Hepatocyte (in vitro differentiated cells): ENCODE measurements at places on chromosomes 2 and 18. TPM values are rescaled to one million over a fixed set of nuclear protein-coding genes. Genes with fewer than 3 reads are reported as not detected.
A peak's percentile ranks its signal among the peaks of the same experiment; 100 is the strongest.

GRCh38 chr18:44186001-44186400, 494.7 kb upstream of the SETBP1 start:
- DNase-seq, result no peak
- H3K27me3 ChIP-seq, result no peaks in the 10 kb centered on the region
- H3K4me1 ChIP-seq, result no peaks in the 10 kb centered on the region
- H3K36me3 ChIP-seq, result no peaks in the 10 kb centered on the region
- no peak overlapping the region for H3K27ac ChIP-seq

The KCNS3 gene
- 4.8 and 5.1 TPM in 2 replicates for total RNA-seq

GRCh38 chr2:24855726-24856125, 62.5 kb downstream of the CENPO start:
- H3K4me1 ChIP-seq, result peaks cover 25% of the 10 kb centered on the region
- no peaks in the 10 kb centered on the region for H3K36me3 ChIP-seq
- H3K27me3 ChIP-seq, result no peaks in the 10 kb centered on the region
- H3K27ac ChIP-seq, result peak overlapping the region; percentile 67
- H3K4me3 ChIP-seq, result no peak overlapping the region
- DNase-seq, result peak; percentile 67

DNA sequence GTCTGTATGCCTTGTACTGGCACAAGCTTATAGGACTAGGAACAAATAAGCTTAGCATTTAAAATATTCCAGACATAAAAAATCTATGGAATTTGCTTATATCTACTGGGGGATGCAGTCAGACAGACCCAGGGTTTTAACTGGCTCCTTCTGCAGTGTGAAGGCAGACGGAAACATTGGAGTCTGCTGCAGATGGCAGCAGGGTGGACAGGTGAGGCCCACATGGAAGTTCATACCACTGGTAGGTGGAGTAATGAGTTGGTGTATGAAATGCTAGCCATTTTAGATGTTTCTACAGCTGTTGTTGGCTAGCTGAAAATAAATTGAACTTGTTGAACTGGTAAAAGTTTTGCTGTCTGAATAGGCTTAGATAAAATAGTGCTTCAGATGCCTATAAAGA, 17.7 kb downstream of the SPTBN1 start:
- H3K4me3 ChIP-seq, result no peak overlapping the region
- H3K4me1 ChIP-seq, result peaks cover 24% of the 10 kb centered on the region
- no peaks in the 10 kb centered on the region for H3K36me3 ChIP-seq
- no peak overlapping the region for H3K27ac ChIP-seq

DNA sequence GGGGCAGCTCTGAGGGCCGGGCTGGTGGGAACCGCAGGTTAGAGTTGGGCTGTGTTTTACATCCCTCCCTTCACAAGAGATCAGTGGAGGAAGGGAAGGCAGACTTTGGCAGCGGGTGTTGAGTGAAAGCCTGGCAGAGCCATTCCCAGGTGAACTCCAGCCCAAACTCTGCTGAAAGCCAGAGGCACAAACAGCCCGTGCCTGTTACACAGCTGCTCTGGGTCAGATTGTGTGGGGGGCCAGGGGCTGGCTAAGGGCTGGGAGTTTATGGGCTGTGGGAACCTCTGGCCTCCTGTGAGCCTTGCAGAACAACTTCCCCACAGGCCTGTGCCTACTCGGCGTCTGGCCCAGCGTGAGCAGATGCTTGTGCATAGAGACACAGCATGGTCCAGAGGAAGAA, 286.8 kb downstream of the CLIP4 start:
- H3K27me3 ChIP-seq, result no peaks in the 10 kb centered on the region
- no peak overlapping the region for H3K27ac ChIP-seq
- no peaks in the 10 kb centered on the region for H3K36me3 ChIP-seq
- H3K4me3 ChIP-seq, result no peak overlapping the region
- H3K4me1 ChIP-seq, result no peaks in the 10 kb centered on the region

- no peak for DNase-seq
- no peaks in the 10 kb centered on the region for H3K27me3 ChIP-seq
- H3K4me1 ChIP-seq, result peaks cover 2% of the 10 kb centered on the region
Observed at GRCh38 chr2:98768384-98769113, 37.6 kb upstream of the MGAT4A start.

The ADAM23 gene
- 2.0 and 2.8 TPM in 2 replicates for total RNA-seq

The EIF2AK2 gene
- 35.6 and 38.4 TPM in 2 replicates for total RNA-seq

- peak; percentile 59 for DNase-seq
- H3K4me1 ChIP-seq, result peaks cover 14% of the 10 kb centered on the region
- H3K27ac ChIP-seq, result peak overlapping the region; percentile 77
- H3K27me3 ChIP-seq, result no peaks in the 10 kb centered on the region
- H3K36me3 ChIP-seq, result no peaks in the 10 kb centered on the region
- H3K4me3 ChIP-seq, result no peak overlapping the region
Observed at GRCh38 chr2:27724905-27725701, 46.4 kb upstream of the MRPL33 start.

The CYP1B1 gene
- 23.2 and 28.9 TPM in 2 replicates for total RNA-seq

The EGR4 gene
- 0.23 TPM in 1 of 2 replicates, not detected in the other for total RNA-seq

The REG3A gene
- 1.2 and 1.6 TPM in 2 replicates for total RNA-seq

The BCL11A gene
- 11.6 and 14.4 TPM in 2 replicates for total RNA-seq

DNA sequence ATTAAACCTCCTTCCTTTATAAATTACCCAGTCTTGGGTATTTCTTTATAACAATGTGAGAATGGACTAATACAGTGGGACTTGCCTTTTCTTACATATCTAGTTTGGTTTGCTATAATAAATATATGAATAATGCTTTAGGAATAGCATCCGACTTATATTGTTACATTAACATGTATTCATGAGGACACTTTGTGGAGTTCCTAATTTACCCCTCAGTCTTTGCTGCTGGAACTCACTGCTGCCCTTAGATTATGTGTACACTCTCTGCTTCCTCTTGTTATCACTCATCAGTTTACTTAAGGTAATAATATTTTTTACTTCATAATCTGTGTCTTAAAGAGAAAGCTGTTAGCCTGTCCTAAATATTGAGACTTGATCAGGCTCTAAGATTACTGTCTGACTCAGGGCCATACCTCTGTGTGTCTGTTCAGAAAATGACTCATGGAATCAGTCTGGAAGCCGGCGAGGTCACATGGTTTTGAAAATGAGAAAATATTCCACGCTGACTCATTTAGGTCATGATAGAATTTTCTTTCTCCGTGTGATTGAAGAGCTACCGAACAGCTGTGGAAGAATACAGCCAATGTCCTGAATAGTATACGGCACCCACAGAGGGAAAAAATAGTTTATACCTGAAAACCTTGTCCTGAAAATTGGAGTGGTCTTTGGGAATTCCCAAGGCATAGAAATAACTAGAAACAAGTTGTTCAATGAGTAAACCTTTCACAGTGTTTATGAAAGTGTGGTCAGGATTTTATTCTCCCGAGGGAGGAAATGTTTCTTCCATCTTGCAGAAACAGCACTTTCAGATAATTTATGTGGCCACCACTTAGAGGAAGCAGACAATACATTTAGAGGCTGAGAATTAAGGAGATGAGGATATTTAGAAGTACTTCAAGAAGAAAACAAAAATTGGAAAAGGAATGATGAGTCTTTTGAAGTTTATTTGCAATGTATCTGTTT, 156.4 kb downstream of the DSEL start:
- H3K4me3 ChIP-seq, result no peak overlapping the region
- peak overlapping the region; percentile 82 for H3K27ac ChIP-seq
- no peaks in the 10 kb centered on the region for H3K27me3 ChIP-seq

The TRIM54 gene
- total RNA-seq, result not detected in 2 replicates

DNA sequence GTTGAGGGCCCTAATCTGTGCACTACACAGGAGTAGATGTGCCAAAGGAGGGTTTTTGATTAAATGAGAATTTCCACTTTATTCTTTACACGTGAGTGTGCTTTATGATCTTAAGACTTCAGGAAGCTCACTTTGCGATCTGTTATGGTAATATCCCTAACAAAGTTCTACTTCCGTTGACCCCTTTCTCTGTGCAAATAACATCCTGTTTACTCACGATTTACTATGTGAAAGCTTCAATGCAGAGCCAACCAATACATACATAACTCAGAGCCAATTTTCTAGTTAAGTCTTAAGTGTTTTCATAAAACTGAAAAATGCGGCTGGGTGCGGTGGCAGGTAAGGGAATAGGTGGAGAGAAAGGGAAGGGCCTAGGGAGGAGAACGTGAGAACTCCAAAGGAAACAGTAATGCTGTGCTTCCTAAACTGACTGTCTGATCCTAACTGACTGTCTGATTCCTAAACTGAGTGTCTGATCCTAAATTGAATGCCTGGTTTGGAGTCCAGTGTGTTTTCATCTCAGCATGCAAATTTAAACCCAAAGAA, 87.6 kb downstream of the PLCL1 start:
- no peak overlapping the region for H3K4me3 ChIP-seq
- H3K4me1 ChIP-seq, result peaks cover 5% of the 10 kb centered on the region
- DNase-seq, result no peak

- H3K27ac ChIP-seq, result no peak overlapping the region
- no peak overlapping the region for H3K4me3 ChIP-seq
- no peak for DNase-seq
- no peaks in the 10 kb centered on the region for H3K27me3 ChIP-seq
- H3K36me3 ChIP-seq, result no peaks in the 10 kb centered on the region
- H3K4me1 ChIP-seq, result no peaks in the 10 kb centered on the region
Observed at GRCh38 chr18:34031810-34032209, 192.9 kb downstream of the NOL4 start.
